Smooth muscle cell of the pulmonary artery (primary cell): ENCODE measurements at places on chromosomes 13 and 19. TPM values are rescaled to one million over a fixed set of nuclear protein-coding genes. Genes with fewer than 3 reads are reported as not detected.

The PTPRH gene
- 1.9 and 5.7 TPM in 2 replicates for total RNA-seq

The LGALS14 gene
- total RNA-seq: not detected in 2 replicates

The MAP2K7 gene
- total RNA-seq: 17.1 and 17.7 TPM in 2 replicates

The MCEMP1 gene
- not detected in 2 replicates for total RNA-seq

The FCAR gene
- total RNA-seq: not detected in 2 replicates

The SYNGR4 gene
- not detected in 2 replicates for total RNA-seq

The ACP7 gene
- 0.13 and 11.4 TPM in 2 replicates for total RNA-seq

The ZNF560 gene
- total RNA-seq: 0.33 and 1.1 TPM in 2 replicates

The NLRP4 gene
- total RNA-seq: not detected in 2 replicates

The CDX2 gene
- not detected in 2 replicates for total RNA-seq

The IQCN gene
- 0.33 and 1.1 TPM in 2 replicates for total RNA-seq

The ERICH4 gene
- total RNA-seq: not detected in 2 replicates

The CDC42EP5 gene
- 17.4 and 21.0 TPM in 2 replicates for total RNA-seq

The IGLON5 gene
- total RNA-seq: 0.13 TPM in 2 replicates

The GJA3 gene
- 0.07 and 0.59 TPM in 2 replicates for total RNA-seq

The KMT2B gene
- 10.3 and 15.1 TPM in 2 replicates for total RNA-seq

The OR10H1 gene
- not detected in 2 replicates for total RNA-seq

The PCDH17 gene
- total RNA-seq: 0.26 and 2.7 TPM in 2 replicates

The PTGIR gene
- total RNA-seq: 20.0 and 34.8 TPM in 2 replicates

The URAD gene
- total RNA-seq: not detected in 2 replicates

The ZNF17 gene
- 13.8 and 14.2 TPM in 2 replicates for total RNA-seq

The POU2F2 gene
- 0.26 and 2.5 TPM in 2 replicates for total RNA-seq

The SDHAF1 gene
- total RNA-seq: 7.7 and 8.0 TPM in 2 replicates

The STARD13 gene
- total RNA-seq: 23.5 and 50.3 TPM in 2 replicates

The WDR18 gene
- total RNA-seq: 26.5 and 34.7 TPM in 2 replicates

The ZNF486 gene
- total RNA-seq: 3.6 and 4.0 TPM in 2 replicates

The SMARCA4 gene
- total RNA-seq: 78.0 and 161 TPM in 2 replicates

The ZNF681 gene
- 0.39 and 0.43 TPM in 2 replicates for total RNA-seq

The EPSTI1 gene
- 2.9 TPM in 2 replicates for total RNA-seq

The ZFP14 gene
- total RNA-seq: 3.8 and 4.8 TPM in 2 replicates

The OXGR1 gene
- not detected in 2 replicates for total RNA-seq

The PSG1 gene
- 1.7 TPM in 1 of 2 replicates, not detected in the other for total RNA-seq

The ZNF256 gene
- total RNA-seq: 4.0 and 4.9 TPM in 2 replicates

The PLEKHF1 gene
- 19.0 and 19.4 TPM in 2 replicates for total RNA-seq
